IMR-90 (cell line): ENCODE measurements at places on chromosomes 1 and 21. TPM values are rescaled to one million over a fixed set of nuclear protein-coding genes. Genes with fewer than 3 reads are reported as not detected.

TAS1R1 gene
- total RNA-seq = not detected in 2 replicates

CDCA8 gene
- total RNA-seq = 5.9 and 6.1 TPM in 2 replicates

KMO gene
- total RNA-seq = not detected in 2 replicates

AMY1A gene
- total RNA-seq = not detected in 2 replicates

IRF6 gene
- total RNA-seq = 1.9 and 2.9 TPM in 2 replicates

ATP1A2 gene
- total RNA-seq = under 0.01 and 0.28 TPM in 2 replicates

C1orf141 gene
- total RNA-seq = not detected in 2 replicates

ZBTB37 gene
- 9.7 and 13.1 TPM in 2 replicates for total RNA-seq

TOE1 gene
- 18.6 and 18.9 TPM in 2 replicates for total RNA-seq

OR2L3 gene
- total RNA-seq = not detected in 2 replicates

PROK1 gene
- total RNA-seq = not detected in 2 replicates

OR6K3 gene
- total RNA-seq = not detected in 2 replicates

PTPN7 gene
- not detected in 2 replicates for total RNA-seq

L1TD1 gene
- not detected in 2 replicates for total RNA-seq

TSPEAR gene
- not detected in 2 replicates for total RNA-seq

FCRL4 gene
- total RNA-seq = not detected in 2 replicates

XPR1 gene
- total RNA-seq = 25.1 and 25.3 TPM in 2 replicates

TNFRSF8 gene
- under 0.01 TPM in 2 replicates for total RNA-seq

CHRNB2 gene
- under 0.01 TPM in 1 of 2 replicates, not detected in the other for total RNA-seq
